Lung (tissue), 17 donors: ENCODE measurements at places on chromosomes 2 and 18. TPM values are rescaled to one million over a fixed set of nuclear protein-coding genes. Genes with fewer than 3 reads are reported as not detected.

The SLC23A3 gene
- 2.0 TPM for total RNA-seq

The CYP26B1 gene
- 2.6 TPM for total RNA-seq

DNA sequence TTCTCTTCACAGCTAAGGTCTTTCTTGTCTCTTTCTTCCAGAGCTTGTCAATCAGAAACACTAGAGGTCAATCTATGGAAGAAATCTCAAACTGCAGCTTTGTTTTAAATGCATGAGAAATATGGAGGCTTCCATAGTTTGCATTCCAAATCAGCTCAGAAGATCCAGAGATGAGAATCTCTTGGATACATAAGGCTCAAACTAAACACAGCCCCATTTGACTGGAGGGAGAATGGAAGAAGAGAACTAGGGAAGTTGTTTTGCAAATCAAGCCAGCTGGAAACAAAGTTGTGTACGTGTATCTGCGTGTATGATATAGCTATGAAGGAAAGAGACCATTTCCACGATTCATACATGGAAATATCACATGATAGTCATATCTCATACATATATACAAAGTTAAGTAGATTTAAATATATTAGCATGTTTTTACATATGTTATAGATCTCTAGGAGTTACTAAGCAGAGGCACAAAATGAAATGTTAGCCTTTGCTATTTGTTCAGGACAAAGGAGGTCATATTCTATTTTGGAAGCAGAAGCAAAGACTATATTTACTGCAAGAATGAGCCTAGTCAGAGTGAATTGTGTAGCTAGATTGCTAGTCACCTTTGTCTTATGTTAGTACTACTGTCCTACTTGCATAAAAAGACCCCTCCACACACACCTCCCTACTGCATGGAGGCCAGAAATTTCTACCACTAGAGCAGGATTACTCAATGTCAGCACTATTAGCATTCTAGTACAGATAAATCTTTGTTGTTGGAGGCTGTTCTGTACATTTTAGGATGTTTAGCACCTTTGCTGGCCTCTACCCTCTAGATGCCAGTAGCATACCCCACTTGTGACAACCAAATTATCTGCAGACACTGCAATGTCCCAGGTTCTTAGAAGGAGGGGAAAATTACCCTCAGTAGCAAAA is 303.5 kb upstream of the CHAC2 start:
- no peak for DNase-seq

DNA sequence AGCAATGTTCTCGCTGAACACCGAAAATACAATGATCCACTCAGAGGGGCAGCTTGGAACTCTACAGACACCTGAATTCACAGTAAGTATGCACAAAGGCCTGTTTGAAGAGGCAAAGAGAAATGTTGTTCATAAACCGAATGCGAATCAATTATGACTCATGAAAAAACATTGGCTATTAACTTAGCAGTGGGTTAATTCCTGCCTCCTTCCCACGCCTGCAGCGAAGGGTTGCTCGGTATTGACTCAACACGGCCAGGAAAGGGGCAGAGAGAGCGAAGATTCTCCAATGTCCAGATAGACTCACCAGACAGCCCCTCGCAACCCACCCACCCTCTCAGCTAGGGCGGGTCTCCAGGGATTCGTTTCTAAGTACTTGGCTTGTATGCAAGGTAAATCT is 9.4 kb downstream of the CRACDL start:
- no peak for DNase-seq

GRCh38 chr2:229454934-229455631 is 184.0 kb upstream of the PID1 start:
- DNase-seq, result no peak

- DNase-seq, result no peak
These were observed 37.6 kb downstream of the TEX51 start for GRCh38 chr2:126936219-126936723.
